ENCODE measurements at places on chromosomes 6 and 20.
A peak's percentile ranks its signal among the peaks of the same experiment; 100 is the strongest.

DNA sequence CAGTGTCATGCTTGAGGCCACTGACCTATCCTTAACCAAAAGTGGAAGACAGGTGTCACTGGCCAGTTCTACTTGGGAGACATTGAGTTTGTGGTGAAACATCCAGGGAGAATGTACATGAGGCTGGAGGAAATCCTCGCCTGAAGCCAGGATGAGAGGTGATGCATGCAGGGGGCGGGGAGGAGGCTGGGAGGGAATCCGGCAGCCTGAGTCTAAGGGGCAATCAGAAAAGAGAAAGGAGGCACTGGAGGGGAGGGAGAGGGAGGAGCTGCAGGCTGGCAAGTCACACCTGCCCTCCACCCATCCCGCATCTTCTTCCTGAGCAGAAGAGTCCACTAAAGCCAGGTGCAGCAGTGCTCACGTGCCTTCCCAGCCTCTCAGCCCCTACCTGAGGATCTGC is 14.9 kb upstream of the DDO start:
- H3K27me3 ChIP-seq: no peaks in the 10 kb centered on the region
- H3K4me1 ChIP-seq: no peaks in the 10 kb centered on the region
- DNase-seq: no peak
- no peaks in the 10 kb centered on the region for H3K36me3 ChIP-seq

GRCh38 chr6:114312931-114313330 is 29.9 kb downstream of the HS3ST5 start:
- no peak for DNase-seq
- H3K36me3 ChIP-seq: no peaks in the 10 kb centered on the region

DNA sequence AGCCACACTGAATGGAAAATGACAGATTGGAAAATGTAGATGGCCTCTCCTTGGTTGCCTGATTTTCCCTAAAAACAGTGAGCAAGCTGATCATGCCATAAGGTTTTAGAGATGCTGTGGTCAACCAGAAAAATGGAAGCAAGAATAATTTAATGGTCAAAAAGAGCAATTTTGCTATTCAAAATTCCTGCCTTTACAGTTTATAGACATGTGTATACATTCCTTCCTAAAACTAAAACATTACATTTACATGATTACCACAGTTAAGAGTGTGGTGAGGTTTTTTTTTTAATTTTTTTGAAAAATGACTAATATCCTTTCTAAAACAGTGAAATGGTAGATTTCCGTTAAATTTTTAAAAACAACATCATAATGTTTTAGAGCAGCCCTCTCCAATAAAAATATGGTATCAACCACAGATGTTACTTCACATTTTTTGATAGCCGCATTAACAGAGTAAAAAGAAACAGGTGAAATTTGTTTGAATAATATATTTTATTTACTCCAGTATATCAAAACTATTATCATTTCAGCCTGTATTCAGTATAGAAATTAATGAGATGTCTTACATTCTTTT is 407.0 kb upstream of the SOX4 start:
- no peak overlapping the region for H3K4me3 ChIP-seq
- H3K27me3 ChIP-seq: no peaks in the 10 kb centered on the region
- H3K36me3 ChIP-seq: no peaks in the 10 kb centered on the region

GRCh38 chr20:40890635-40891034 is 138.0 kb upstream of the TOP1 start:
- no peak for DNase-seq
- no peaks in the 10 kb centered on the region for H3K27me3 ChIP-seq
- no peak overlapping the region for H3K4me3 ChIP-seq
- H3K27ac ChIP-seq: no peak overlapping the region
- H3K36me3 ChIP-seq: no peaks in the 10 kb centered on the region
- peaks cover 10% of the 10 kb centered on the region for H3K4me1 ChIP-seq

DNA sequence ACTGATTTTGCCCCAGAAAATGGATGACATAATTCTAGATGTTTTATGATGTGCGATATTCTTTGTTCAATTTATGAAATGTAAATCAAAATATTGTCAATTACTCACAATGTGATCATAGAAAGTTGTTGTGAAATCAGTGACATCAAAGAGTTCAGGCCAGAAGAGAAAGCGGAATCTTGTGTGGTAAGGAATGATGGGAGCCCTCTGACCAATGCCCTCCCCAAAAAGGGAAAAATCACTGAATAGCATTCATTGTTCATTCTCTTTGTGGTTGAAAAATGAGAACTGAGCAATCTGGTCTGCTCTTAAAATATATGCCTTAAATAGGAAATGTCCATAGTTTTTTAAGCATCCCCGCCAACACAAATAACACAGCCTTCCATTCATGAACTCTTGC is 247.1 kb upstream of the GRIK2 start:
- H3K36me3 ChIP-seq: no peaks in the 10 kb centered on the region
- DNase-seq: no peak
- H3K27ac ChIP-seq: no peak overlapping the region
- no peak overlapping the region for H3K4me3 ChIP-seq
- no peaks in the 10 kb centered on the region for H3K4me1 ChIP-seq

DNA sequence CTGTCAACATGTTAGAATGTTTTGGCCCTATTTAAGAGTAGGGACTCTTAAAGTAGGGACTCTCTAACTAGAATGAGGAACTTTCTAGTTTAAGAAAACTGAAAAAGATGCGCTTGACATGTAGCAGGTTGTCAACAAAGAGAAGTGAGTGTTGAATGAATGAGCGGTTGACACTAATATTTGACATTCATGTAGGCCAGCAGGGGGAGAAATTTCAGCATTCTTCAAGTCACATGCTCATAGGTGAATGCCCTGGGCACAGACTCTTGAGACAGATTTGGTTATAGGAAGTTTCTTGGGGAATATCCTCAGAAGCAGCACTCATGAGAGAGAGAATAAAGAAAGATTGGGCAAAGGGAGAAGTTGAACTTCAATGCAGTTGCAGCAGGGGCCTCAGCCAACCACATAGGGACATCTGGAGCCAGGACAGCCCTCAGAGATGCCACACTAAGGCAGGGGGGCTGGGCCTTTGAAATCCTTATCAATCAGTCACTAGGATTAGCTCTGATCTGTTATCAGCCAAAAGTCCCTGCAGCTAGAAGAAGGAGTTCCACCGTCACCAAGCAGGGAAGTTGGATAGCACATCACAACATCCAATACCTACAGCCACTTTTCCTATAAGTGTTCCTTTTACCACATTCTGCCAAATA is 145.1 kb upstream of the FKBP1C start:
- no peak overlapping the region for H3K27ac ChIP-seq
- DNase-seq: peak; percentile 25
- no peaks in the 10 kb centered on the region for H3K36me3 ChIP-seq
- H3K27me3 ChIP-seq: no peaks in the 10 kb centered on the region
- no peaks in the 10 kb centered on the region for H3K4me1 ChIP-seq

DNA sequence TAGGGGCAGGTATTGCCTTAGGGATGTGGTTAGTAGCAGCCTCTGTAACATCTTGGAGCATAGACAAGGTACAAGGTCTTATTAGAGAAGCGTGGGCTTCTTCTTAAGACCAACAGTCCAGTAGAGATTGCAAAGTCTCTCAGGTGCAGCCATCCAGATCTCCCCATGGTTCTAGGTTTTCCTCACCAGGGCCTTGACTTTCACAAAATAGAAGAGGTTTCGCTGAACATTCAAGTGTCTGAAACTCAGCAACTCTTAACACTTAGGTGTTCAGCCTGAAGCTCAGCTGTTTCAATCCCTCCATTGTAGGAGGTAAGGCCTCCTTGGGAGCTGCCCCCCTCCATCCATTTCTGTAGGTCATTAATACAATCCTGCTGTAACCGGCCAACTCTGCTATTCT is 44.4 kb downstream of the GOPC start:
- H3K4me1 ChIP-seq: peaks cover 20% of the 10 kb centered on the region
- H3K27me3 ChIP-seq: no peaks in the 10 kb centered on the region
- no peaks in the 10 kb centered on the region for H3K36me3 ChIP-seq
- no peak for DNase-seq

DNA sequence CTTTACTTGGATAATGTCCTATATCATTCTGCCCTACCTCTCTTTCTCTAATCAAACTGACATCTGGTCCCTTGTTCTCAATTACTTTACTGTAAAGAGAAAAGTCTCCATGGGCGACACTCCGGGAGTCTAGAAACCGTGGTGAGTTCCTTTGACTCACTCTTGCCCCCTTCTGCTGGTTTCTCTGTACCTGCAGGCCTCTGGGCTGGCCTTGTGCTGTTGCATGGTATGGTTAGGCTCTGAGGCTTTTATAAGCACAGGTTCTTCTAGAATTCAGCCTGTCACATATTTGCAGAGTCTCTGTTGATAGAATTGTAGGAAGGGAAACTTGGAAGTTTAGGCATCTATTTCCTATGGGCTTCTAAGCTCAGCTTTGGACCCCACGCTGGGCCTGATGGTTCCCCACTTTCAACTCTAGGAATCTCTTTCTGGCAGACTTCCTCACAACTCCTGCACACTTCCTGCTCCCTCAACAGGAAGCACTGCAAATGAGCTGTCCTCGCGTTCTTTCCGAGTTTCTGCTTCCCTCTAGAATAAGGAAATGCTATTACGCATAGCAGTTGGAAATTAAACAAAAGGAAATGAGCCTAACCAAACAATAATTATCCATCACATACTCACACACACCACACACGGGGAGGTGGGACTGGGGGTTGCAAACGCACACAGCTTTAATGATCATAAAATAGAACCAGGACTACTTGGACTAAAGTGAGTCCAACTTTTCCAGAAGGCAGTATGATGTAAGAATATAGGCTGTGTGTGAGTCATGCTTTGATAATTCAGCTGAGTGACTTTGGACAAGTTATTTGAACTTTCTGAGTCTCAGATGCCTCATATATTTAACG is 683.3 kb downstream of the QKI start:
- no peak overlapping the region for H3K4me3 ChIP-seq
- peaks cover 20% of the 10 kb centered on the region for H3K4me1 ChIP-seq
- H3K36me3 ChIP-seq: no peaks in the 10 kb centered on the region
- H3K27ac ChIP-seq: peak overlapping the region; percentile 18

DNA sequence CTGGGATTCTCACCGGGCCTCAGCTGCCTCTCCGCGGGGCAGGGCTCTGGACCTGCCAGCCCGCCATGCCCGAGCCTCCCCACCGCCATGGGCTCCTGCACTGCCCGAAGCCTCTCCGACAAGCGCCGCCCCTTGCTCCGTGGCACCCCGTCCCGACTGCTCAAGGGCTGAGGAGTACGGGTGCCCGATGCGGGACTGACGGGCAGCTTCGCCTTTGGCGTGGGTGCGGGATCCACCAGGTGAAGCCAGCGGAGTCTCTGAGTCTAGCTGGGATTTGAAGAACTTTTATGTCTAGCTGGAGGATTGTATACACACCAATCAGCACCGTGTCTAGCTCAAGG is 5.3 kb upstream of the RANBP9 start:
- H3K4me3 ChIP-seq: no peak overlapping the region
- no peaks in the 10 kb centered on the region for H3K27me3 ChIP-seq
- no peaks in the 10 kb centered on the region for H3K36me3 ChIP-seq
- H3K27ac ChIP-seq: no peak overlapping the region
- no peak for DNase-seq

- no peak overlapping the region for H3K27ac ChIP-seq
- no peaks in the 10 kb centered on the region for H3K27me3 ChIP-seq
- no peaks in the 10 kb centered on the region for H3K4me1 ChIP-seq
- H3K36me3 ChIP-seq: no peaks in the 10 kb centered on the region
These were observed 247.8 kb upstream of the TCF21 start for GRCh38 chr6:133641104-133641503.

DNA sequence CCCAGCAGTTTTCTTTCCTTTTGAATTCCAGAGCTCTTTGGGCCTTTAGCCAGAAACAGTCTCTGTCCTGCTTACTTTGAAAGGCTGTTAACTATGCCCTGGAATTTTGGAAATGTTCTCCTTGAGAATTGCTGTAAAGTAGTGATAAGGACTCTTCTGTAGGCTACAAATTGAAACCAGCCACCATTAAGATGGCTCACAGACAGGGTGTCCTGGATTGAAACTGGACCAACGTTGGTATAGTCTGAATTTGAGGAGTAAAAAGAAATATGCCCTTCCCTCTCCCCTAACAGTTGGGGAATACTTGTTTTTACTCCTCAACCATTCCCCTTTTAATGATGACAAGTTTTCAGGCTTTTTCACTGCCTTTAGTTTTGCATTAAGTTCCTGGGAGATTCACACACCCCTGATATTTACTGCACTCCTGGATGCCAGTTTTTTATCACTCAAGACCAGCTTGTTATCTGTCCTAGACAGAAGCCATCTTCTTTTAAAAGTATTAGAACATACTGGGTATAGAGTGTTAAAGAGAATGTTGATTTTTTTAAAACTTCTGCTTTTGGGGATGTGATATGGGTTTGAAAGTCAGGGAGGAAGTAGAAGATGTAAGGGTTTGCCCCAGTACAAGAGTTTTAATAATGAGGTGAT is 21.9 kb downstream of the TOP1 start:
- DNase-seq: no peak
- H3K27me3 ChIP-seq: no peaks in the 10 kb centered on the region
- H3K4me1 ChIP-seq: peaks cover 57% of the 10 kb centered on the region
- H3K27ac ChIP-seq: no peak overlapping the region
- no peak overlapping the region for H3K4me3 ChIP-seq

- no peaks in the 10 kb centered on the region for H3K4me1 ChIP-seq
- H3K36me3 ChIP-seq: no peaks in the 10 kb centered on the region
- no peaks in the 10 kb centered on the region for H3K27me3 ChIP-seq
- H3K27ac ChIP-seq: no peak overlapping the region
- no peak overlapping the region for H3K4me3 ChIP-seq
- DNase-seq: no peak
These were observed 6.4 kb upstream of the PDYN start for GRCh38 chr20:2000285-2000684.

- H3K27ac ChIP-seq: peak overlapping the region; percentile 84
- peak; percentile 69 for DNase-seq
- H3K36me3 ChIP-seq: no peaks in the 10 kb centered on the region
- no peaks in the 10 kb centered on the region for H3K27me3 ChIP-seq
- peaks cover 70% of the 10 kb centered on the region for H3K4me1 ChIP-seq
These were observed 203.3 kb downstream of the BCAS1 start for GRCh38 chr20:53866794-53867740.

- H3K36me3 ChIP-seq: no peaks in the 10 kb centered on the region
- no peaks in the 10 kb centered on the region for H3K4me1 ChIP-seq
- no peak overlapping the region for H3K27ac ChIP-seq
- H3K4me3 ChIP-seq: no peak overlapping the region
These were observed 76.0 kb downstream of the RSPH3 start for GRCh38 chr6:158923805-158924498.

GRCh38 chr6:27755768-27756167 is 156.4 kb downstream of the OR2B2 start:
- H3K27ac ChIP-seq: no peak overlapping the region
- H3K4me3 ChIP-seq: no peak overlapping the region
- DNase-seq: no peak

- no peak for DNase-seq
- no peaks in the 10 kb centered on the region for H3K36me3 ChIP-seq
- H3K4me3 ChIP-seq: no peak overlapping the region
- H3K4me1 ChIP-seq: no peaks in the 10 kb centered on the region
These were observed 27.0 kb upstream of the ANKEF1 start for GRCh38 chr20:10007747-10008146.

- no peaks in the 10 kb centered on the region for H3K36me3 ChIP-seq
- peak overlapping the region; percentile 88 for H3K27ac ChIP-seq
- no peaks in the 10 kb centered on the region for H3K27me3 ChIP-seq
- no peak overlapping the region for H3K4me3 ChIP-seq
- H3K4me1 ChIP-seq: peaks cover 72% of the 10 kb centered on the region
These were observed 39.2 kb downstream of the MYLIP start for GRCh38 chr6:16168121-16168520.
